ENCODE measurements at places on chromosomes 11 and 22. TPM values are rescaled to one million over a fixed set of nuclear protein-coding genes. Genes with fewer than 3 reads are reported as not detected.

Gene CRACR2B
- 6.5 TPM for total RNA-seq

Gene RIC3
- total RNA-seq, result not detected

Gene HBB
- total RNA-seq, result not detected

Gene CABP4
- 0.65 TPM for total RNA-seq

Gene TMEM151A
- total RNA-seq, result not detected

Gene INS
- total RNA-seq, result not detected

Gene YPEL4
- total RNA-seq, result not detected

Gene CRYBB3
- total RNA-seq, result not detected

Gene HEPACAM
- not detected for total RNA-seq

Gene LRRC4C
- not detected for total RNA-seq

Gene SCN2B
- not detected for total RNA-seq

Gene RAG2
- total RNA-seq, result not detected

Gene TUB
- total RNA-seq, result 7.5 TPM

Gene SLC22A25
- total RNA-seq, result not detected

Gene ARHGAP20
- 2.4 TPM for total RNA-seq

Gene KCNJ5
- 0.30 TPM for total RNA-seq

Gene PRDM11
- 10.8 TPM for total RNA-seq

Gene LRP4
- 0.65 TPM for total RNA-seq

Gene TCN2
- 26.6 TPM for total RNA-seq

Gene C11orf21
- not detected for total RNA-seq

Gene MYO18B
- under 0.01 TPM for total RNA-seq

Gene LMNTD2
- total RNA-seq, result 0.65 TPM

Gene FOLH1
- total RNA-seq, result 3.6 TPM

Gene C11orf87
- not detected for total RNA-seq
